ENCODE measurements at places on chromosomes 6 and 20.

- DNase-seq = no peak
Measured at GRCh38 chr6:20700375-20700774, 166.1 kb downstream of the CDKAL1 start.

DNA sequence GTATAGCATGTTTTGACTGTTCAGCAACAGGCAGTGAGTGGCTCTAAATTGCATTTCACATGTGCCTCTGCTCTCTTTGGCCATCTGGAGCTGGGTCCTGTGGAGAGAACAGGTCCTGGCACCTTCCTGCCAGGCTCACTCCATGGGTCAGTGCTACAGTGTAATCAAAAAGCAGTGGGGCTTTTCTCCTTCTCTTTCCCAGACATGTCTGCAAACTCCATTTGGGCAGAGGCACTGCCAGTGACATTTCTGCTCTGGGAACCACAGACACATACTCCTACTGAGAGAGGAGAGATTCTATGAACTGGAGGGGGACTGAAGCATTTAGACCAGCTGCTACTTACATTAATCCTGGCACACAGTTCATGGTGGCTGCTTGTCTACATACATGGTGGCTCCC lies 68.3 kb upstream of the TRAF3IP2 start:
- DNase-seq = no peak

DNA sequence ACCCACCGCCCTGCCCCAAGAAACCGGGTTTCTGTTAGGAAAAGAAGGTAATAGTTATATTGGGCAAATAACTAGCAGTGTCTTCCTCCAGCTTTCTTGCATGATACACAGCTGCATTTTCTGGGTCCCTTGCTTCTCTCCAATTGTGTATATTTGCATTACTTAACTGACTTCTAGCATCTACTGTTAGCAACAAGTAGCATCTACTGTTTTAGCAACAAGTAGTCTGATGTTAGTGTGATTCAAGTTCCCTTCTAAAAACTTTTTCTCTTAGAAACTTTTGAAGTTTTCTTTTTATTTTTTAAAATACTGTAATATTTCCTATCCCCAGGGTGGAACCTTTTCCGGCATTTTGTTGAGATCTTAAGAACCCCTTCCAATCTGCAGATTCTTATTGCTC lies 221.2 kb downstream of the CLIC5 start:
- no peak for DNase-seq

DNA sequence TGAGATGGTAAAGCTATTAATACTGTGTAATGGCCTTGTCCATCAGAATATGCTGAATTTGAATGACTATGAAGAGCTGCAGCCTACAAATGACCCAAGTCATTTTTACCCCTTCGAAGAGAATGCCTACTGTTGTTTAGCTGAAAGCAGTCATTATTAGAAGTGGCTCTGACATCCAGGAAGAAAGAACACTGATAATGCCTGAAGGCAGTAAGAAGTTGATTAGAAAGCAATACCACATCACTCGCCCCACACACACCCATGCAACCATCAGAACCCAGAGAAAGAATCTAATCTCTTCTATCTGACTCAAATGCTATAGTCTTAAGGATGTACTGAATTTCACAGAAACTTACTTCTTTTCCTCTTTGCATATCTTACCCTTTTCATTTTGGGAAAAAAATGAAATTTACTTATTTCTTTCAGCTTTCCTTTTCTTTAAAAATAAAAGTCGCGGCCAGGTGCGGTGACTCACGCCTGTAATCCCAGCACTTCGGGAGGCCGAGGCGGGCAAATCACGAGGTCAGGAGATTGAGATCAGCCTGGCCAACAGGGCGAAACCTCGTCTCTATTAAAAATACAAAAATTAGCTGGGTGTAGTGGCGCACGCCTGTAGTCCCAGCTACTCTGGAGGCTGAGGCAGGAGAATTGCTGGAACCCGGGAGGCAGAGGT lies 61.0 kb downstream of the ARHGAP18 start:
- no peak for DNase-seq

GRCh38 chr20:11992426-11992825 lies 74.7 kb downstream of the BTBD3 start:
- no peak for DNase-seq

DNA sequence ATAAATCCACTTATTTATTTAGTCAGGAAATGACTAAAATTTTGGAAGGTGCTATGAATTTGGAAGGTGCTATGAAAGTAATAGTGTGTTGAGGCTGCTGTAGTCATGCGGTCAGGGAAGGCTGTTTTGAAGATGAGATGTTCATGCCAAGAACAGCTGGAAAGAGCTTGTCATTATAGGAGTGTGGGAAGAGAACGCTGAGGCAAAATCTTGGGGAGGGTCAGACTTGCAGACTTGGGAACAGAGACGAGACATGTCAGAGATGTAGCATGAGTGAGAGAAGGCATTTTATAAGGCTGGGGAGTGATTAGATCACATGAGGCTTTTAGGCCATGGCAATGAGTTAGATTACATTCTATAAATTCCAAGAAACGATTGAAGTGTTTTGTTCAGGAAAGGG lies 124.0 kb upstream of the B3GAT2 start:
- no peak for DNase-seq

DNA sequence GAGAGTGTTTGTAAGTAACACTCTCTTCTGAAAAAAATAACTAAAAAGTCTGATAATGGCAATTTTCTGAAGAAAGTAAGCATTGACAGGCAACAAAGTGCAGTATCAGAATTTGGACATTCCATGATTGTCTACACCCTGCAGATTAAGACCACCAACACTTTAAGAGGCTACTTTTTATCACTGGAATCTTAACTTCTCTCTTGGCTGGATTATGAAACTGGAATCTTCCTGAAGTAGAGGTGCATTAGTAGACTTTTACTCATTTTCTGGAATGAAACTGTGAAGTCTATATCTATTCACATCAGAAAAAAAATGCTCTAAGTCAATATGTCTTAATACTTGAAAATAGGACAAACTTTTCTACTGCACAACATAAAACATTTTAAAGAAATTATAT lies 547.5 kb downstream of the COL12A1 start:
- no peak for DNase-seq

- DNase-seq = no peak
Measured at GRCh38 chr6:155548576-155548975, 92.9 kb upstream of the NOX3 start.

DNA sequence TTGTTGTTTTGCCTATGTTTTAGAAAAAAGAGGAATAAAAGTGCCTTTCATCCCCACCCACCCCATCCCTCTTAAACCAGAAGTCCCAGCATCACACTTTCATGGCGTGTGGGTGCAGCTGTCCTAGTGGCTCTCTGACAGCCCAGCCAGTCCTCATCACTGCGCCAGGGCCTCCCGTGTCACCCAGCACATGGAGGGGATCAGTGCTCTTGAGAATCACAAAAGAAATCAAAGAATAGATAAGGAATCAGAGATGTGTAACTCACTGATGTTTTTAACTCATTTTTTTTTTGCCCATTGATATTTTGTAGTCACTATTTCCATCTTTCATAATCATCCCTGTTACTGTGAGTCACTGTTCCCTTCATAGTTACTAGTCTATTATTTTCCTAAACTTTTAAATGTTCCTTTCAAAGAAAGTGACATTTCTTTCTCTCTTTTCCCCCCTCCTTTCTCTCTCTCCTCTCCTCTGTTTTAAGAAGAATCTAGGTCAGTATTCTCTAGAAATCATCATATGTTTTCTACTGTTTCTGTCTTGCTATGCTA lies 78.6 kb downstream of the AIG1 start:
- DNase-seq = no peak

GRCh38 chr6:87164506-87164905 lies 9.1 kb downstream of the ZNF292 start:
- no peak for DNase-seq

GRCh38 chr6:36682328-36683144 lies 4.0 kb downstream of the CDKN1A start:
- peak; percentile 91 for DNase-seq

GRCh38 chr6:68343901-68344300 lies 291.2 kb upstream of the ADGRB3 start:
- peak; percentile 22 for DNase-seq

GRCh38 chr6:8627085-8627861 lies 191.9 kb upstream of the SLC35B3 start:
- no peak for DNase-seq

- DNase-seq = no peak
Measured at GRCh38 chr6:88890860-88891845, 72.3 kb downstream of the RNGTT start.

DNA sequence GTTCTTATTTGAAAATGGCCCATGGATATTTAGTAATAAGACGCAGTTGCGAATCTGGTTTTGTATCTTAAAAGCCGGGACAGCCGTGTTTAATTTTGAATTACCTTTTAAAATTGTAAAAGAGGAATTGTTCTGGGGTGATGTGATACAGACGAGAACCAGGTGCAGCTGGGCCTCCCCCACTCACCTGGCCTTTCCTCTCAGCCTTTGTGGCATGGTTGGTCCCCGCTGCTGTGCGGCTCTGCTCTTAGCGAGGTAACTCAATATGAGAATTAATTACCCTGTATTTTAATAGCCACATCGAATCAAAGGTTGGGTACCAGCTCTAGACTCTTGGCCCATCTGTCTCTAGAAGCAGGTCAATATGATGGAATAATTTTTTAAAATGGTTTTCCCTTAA lies 56.5 kb upstream of the DACT2 start:
- no peak for DNase-seq

DNA sequence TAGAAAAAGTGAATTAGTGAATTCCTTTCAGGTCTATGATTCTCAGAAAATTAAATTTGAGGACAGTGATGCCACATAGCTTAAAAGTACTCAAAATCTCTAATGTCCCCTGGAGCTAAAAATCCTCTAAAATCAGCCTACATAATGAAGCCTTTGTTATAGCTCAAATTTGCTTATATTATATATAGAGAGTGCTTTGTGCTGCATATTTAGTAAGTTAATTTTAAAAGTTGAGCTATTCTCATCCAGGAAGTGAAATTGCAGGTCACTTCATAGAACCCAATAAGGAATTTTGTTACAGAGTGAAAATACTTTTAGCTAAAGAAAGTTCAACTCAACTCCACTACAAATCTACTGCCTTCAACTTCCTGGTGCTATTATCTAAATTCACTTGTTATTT lies 507.5 kb upstream of the MAP3K7 start:
- no peak for DNase-seq

DNA sequence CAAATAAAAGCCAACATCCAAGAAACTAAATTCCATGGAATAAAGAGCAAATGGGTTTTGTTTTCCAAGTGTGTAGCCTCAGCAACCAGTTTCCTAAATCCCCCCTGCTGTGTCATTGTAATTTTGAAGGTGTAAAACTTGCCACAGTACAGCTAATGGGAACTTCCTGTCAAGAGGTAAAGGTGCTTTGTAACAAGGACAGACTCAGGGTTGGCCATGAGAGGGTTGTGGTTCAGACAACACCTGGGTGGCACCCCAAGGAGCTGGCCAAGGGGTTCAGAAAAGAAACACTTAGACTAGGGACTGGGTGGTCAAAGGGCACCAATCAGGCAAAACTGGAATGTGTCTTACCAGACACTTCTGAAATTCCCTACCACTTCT lies 52.4 kb upstream of the LYRM2 start:
- no peak for DNase-seq

DNA sequence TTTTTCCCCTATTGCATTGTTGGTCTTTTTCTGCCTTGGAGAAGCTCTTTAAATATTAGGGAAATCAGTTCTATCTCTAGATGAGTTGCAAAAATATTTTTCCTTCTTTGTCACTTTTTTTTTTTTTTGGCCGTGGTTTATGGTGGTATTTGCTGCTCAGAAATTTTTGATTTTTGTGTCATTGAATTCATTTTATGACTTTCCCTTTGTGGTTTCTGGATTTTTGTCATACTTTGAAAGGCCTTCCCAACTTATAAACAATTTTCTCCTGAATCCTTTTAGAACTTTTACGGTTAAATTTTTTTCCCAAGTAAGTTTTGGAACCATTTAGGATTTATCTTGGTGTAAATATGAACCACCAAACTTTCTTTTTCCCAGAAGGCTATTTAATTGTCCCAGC lies 145.6 kb downstream of the GJA10 start:
- DNase-seq = no peak

GRCh38 chr6:86031713-86032112 lies 389.0 kb upstream of the SYNCRIP start:
- DNase-seq = no peak

- DNase-seq = peak; percentile 57
Measured at GRCh38 chr20:35269055-35269781, 8.7 kb downstream of the MMP24OS start.

DNA sequence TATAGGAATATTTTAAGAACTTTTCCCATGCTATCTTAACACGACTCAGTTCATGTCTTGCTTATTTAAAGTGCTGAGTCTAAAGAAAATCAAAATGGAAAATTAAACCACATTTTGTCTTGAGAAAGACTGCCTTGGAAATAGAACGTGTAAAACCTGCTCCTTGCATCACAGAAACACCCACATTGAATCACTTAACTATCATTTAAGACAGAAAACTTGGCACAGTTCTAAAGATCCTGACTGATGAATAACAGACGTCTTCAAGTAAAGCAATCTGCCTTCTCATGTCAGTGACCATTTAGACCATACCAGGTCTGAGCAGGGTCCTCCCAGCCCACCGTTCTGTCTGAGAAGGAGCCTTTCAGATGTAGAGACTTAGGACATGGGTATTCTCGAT lies 7.4 kb downstream of the PERP start:
- DNase-seq = no peak

GRCh38 chr6:13677878-13678254 lies 33.8 kb downstream of the RANBP9 start:
- DNase-seq = no peak

- DNase-seq = no peak
Measured at GRCh38 chr6:73264446-73264845, 1.4 kb upstream of the KHDC1 start.

GRCh38 chr6:148771212-148771601 lies 24.4 kb downstream of the UST start:
- no peak for DNase-seq

DNA sequence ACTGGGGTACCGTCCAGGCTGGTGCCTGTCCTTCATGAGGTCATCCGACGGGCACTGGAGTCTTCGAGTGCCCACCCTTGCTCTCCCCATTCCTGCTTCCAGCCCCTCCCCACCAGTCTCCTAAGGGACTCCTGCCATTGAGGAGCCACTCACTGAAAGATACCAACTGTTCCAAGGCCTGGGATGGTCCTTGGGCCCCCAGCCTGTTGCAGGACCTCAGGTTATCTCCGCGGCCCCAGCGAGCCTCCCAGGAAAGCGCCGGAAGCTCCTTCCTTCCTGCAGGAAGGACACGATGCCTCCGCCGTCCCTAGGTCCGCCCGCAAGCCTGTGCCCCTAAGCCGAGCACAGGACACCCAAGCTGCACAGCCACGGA lies 1.2 kb downstream of the NKAIN4 start:
- DNase-seq = no peak

- DNase-seq = no peak
Measured at GRCh38 chr6:161424421-161424820, 150.6 kb upstream of the AGPAT4 start.

GRCh38 chr20:12617076-12617475 lies 391.7 kb upstream of the SPTLC3 start:
- DNase-seq = no peak

- no peak for DNase-seq
Measured at GRCh38 chr6:53868626-53869025, 73.8 kb downstream of the LRRC1 start.

- no peak for DNase-seq
Measured at GRCh38 chr20:24452498-24453127, 16.8 kb upstream of the SYNDIG1 start.
